ENCODE measurements at places on chromosomes 5 and 9.

DNA sequence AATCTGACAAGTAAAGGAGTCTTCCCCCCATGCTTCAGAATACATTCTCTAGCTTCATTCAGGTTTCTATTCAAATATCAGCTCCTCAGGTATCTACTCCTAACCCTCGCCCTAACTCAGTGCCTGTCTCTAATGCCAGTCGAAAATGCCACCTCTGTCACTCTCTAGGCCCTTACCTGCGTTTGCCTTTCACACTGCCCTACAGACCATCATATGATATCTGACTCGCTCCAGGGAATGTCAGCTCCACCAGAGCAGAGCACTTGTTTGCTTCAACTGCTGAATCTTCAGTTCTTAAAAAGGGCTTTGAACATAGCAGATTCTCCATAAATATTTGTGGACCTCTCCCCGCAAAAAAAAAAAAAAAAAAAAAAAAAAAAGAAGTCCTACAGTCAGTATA is 46.7 kb downstream of the ADRB2 start:
- DNase-seq = no peak

DNA sequence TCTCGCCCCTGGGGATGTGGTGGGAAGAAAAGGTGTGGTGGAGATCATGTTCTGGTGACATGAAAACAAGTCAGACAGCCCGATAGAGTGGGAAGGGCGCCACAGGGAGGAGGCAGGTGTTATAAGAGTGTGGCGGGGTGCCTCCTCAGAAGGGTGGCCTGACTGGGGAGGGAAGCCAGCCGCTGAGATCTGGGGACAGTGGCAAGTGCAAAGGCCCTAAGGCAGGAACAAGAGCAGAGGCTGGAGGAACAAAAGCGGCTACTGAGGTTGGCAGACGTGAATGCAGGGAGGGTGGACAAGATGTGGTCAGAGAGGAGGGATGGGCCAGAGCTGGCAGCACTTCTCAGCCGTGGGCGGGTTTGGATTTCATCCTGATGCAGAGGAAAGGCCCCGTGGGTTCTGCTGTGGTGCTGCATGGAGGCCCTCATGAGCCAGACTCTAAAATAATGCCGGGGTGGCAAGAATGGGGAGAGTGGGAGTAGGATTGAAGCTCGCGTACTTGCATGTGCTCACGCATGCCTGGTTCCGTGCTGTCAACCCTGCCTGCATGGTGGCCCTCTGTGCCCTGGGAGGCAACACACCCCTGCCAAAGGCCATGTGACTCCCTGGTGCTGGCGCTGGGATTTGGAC is 89.2 kb downstream of the MVB12B start:
- no peak for DNase-seq

- DNase-seq = peak; percentile 83
These were observed 752.8 kb upstream of the ADAMTS16 start for GRCh38 chr5:4387290-4387689.

- no peak for DNase-seq
These were observed 103.7 kb downstream of the EHMT1 start for GRCh38 chr9:137722481-137722880.

DNA sequence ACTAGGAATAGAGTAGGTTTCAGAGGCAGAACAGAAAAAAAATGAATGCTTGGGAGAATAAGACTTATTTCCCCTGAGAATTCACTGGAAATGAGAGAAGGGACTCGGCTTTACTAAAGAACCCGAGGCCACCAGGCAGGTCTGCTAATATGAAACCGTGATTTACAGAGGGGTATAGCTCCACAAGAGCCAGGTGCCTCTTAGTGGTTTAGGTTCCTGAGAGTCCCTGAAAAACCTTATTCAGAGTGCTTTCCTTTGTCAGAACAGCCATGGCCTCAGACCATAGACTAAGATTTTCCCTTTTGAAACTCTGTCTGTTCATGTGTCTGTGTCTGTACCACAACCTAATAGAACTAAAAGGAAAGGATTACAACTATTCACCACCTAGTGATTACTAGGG is 35.9 kb upstream of the PUM3 start:
- no peak for DNase-seq

DNA sequence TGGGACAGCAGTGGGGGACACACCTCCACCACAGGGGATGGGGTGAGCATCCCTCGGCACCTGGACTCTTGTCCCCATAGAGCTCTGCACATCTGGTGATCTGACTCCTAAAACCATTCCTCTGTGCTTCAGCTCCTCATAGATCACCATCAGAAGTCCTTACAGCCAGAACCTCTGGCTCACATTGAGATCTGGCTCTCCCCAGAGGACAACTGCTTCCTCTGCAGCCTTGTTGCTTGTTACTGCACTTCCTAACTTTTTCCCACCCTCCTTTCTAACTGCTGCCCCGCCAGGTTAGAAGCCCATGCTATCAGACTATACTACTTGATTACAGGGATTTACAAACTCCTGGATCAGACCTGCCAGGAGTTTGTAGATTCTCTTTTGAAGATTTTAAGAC is 64.5 kb downstream of the ARSB start:
- DNase-seq = no peak

DNA sequence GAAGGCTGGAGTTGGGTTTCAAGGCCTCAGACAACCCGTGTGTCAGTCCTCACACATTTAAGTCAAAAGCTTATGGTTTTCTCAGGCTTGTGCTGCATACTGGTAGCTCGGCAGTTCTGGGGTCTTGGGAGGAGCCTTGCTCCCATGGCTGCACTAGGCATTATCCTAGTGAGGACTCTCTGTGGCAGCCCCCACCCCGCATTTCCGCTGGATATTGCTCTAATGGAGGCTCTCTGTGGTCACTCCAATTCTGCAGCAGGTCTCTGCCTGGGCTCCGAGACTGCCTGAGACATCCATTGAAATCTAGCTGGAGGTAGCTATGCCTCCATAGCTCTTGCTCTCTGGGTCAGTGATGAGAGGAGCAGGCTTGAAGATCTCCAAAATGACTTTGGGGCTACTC is 311.5 kb upstream of the PTGER4 start:
- no peak for DNase-seq

DNA sequence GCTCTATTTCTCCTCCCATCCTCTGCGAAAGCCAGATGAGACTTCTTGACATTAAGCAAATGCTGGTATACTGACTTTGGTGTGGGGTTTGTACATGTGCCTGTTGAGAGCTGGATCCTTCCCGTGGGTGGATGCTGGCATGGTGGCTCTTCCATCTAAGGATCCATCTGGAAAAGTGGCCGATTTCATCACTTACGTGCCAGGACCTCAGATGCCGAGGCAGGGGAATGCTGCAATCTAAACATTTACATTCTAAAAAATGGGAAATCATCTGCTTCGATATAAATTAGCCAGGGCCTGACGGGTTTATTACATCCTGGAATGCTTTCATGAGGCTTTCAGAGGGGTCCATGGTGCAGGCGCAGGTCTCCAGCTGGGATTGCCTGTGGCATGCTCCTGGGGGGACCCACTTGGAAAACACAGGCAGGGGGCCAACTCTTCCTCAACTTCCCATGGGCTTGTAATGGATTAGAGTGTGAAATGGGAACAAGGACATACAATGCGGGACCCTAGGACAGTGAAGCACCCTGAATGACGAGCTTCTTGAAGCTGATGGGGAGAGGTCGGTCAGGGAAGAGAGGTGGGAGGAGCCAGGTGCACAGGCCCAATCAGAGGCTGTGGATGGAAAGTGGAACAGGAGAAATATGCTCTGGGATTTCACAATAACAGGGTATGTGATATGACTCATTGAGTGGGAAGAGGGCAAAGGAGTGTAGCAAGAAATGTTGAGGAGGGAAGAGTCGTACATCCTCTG is 105.5 kb upstream of the PITX1 start:
- DNase-seq = peak; percentile 78

DNA sequence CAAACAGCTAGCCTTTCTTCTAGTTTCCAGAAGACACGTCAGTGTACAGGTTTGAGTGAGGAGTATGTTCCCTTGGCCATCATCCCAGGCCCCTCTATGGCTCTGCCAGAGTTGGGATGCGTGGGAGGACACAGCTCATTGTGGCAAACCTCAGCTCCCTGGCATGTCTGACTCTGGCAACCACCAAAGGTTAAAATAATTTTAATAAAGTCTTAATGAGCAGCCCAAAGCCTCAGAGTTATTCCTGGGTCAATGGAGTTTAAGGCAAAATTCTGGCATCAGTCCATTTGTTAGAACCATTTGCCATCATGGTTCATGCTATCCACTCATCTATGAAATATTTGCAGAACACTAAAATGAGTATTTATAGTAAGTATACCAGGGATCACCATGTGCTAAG is 79.8 kb upstream of the PAPPA start:
- peak; percentile 57 for DNase-seq

GRCh38 chr5:149550594-149551226 is 529 bp downstream of the CSNK1A1 start:
- DNase-seq = peak; percentile 4
